ENCODE measurements at places on chromosomes 7 and 10.

- no peak for DNase-seq
Measured at GRCh38 chr10:64358907-64359306, 837.7 kb downstream of the REEP3 start.

DNA sequence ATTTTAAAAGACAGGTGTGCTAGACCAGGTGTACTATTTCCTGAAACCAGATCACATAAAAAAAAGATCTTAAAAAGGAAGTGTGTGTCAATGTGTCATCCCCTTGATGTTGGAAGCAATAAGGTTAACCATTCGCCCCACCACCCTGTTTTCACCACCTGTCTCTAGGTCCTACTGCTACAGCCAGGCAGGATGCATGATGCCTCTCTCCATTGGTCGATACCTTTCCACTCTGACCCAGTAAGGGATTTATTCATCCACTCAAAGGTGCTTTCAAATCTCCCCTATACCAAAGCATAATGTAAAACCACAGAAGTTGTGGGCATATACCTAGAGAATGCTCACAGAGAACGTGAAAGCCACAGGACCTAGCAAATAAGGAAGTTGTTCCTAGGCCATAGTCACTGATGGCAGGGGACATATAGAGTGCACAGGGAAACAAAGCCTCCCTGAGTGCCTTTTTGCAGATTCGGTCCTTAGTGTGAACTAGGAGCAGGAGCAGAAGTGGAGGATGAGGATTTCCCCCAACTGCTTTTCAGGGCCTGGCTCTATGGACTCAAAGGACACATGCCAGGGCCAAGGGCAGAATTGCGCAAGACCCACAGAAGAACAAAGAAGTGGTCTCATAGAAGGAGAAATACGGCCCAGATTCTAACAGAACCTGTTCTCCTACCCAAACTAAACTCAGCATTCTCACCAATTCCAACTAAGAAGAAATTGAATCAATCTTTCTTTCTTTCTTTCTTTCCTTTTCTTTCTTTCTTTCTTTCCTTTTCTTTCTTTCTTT is 631.5 kb upstream of the NRP1 start:
- no peak for DNase-seq

DNA sequence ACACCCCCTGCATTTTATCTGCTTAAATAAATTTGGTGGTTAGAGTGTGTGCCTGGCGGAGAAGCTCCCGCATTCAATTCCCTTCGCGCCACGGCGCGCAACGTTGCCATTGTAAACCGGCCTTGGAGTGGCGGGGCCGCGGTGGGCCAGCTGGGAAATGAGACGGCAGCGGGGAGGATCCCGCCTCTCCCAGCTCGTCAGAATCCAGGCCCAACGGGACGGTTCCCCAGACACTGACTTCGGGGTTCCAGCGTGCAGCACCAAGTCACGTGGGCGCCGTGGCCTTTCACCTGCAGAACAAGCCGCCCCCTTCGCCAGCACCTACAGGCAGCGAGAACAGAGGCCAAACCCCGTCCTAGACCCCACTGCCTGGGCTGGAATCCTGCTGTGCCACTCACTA is 103.4 kb downstream of the GRID1 start:
- DNase-seq: no peak

DNA sequence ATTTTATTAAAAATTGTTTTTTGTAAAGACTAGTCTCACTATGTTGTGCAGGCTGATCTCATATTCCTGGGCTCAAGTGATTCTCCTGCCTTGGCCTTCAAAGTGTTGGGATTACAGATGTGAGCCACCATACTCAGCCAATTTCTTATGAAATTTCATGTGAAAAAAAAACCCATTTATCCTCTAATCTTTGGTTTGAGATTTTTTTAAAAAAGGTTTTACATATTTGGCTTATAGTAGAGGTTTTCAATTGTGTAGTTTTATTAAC is 35.5 kb upstream of the ZNF32 start:
- no peak for DNase-seq

GRCh38 chr10:75295868-75296441 is 60.2 kb upstream of the COMTD1 start:
- DNase-seq: no peak

- DNase-seq: no peak
Measured at GRCh38 chr10:77669892-77670291, 32.3 kb upstream of the KCNMA1 start.

DNA sequence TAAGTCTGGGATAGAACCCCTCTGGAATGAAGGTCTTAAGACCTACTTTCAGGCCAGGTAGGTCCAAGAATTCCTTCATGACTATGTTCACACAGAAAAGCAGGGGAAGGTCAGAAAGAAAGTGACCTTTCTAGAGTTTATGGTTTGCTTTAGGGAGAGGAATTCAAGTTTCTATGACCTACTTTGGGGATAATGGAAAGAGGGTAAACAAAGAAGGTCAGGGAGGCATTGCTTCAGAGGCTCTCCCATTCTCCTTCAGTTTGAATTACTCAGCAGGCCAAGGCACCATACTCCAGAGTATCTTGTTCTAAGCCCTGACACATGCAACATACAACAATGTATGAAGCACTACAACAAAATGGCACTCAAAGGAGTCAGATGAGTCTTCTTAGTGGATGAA is 11.5 kb upstream of the MACC1 start:
- no peak for DNase-seq

- DNase-seq: no peak
Measured at GRCh38 chr7:5523052-5523711, 99.5 kb upstream of the TNRC18 start.

- no peak for DNase-seq
Measured at GRCh38 chr7:19958309-19958896, 185.0 kb upstream of the TMEM196 start.

- no peak for DNase-seq
Measured at GRCh38 chr7:6608081-6608480, 7.3 kb upstream of the ZNF853 start.

- no peak for DNase-seq
Measured at GRCh38 chr7:131028295-131028694, 294.3 kb upstream of the KLF14 start.

DNA sequence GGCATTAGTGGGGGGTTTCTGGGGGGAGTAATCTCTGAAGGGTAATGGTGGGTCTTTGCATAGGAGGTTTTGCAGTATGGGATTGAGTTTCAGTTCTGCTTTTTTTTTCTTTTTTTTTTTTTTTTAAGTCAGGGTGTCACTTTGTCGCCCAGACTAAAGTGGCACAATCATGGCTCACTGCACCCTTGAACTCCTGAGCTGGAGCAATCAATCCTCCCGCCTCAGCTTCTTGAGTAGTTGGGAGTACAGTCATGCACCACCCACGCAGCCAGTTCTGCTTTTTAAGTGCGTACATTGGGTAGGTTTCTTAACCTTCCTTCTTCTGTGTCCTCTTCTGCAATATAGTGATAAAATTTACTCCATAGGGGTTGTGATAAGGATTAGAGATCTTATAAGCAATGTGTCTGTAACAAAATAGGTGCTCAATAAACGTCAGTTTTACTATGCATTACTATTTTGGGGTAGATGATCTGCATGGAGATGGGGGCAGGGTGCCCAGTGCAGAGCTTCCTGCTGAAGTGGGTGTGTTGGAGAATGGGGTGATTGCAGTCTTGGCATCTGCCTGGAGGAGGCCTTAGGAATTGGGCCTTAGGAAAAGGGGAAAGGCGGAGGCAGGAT is 9.6 kb downstream of the KAZALD1 start:
- no peak for DNase-seq

GRCh38 chr10:117680601-117681000 is 138.1 kb downstream of the EMX2 start:
- no peak for DNase-seq

DNA sequence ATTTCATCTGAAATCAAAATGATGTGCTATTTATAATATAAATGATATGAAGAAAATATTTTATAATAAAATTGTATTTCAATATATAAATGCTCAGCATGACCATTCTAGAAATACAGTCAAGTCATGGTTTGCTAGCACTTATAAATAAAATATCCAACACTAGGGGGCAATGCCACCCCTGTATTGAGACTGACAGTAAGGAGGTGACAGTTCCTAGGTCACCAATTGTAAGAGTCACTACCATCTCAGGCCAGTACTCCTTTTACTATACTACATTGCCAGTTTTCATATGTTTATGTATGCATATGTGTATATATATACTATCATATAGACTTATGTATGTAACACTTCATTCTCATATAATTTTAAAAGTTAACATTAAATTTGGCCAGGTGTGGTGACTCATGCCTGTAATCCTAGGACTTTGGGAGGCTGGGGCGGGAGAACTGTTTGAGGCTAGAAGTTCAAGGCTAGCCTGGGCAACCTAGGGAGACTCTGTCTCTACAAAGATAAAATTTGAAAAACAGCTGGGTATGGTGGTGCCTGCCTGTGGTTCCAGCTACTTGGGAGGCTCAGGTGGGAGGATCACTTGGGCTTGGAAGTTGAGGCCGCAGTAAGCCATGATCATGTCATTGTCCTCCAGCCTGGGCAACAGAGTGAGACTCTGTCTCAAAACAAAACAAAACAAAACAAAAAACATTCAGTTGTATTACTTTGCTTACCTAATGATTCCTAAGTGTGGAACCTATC is 2.4 kb upstream of the CNOT4 start:
- DNase-seq: no peak

GRCh38 chr7:130875265-130875741 is 141.3 kb upstream of the KLF14 start:
- peak; percentile 70 for DNase-seq

DNA sequence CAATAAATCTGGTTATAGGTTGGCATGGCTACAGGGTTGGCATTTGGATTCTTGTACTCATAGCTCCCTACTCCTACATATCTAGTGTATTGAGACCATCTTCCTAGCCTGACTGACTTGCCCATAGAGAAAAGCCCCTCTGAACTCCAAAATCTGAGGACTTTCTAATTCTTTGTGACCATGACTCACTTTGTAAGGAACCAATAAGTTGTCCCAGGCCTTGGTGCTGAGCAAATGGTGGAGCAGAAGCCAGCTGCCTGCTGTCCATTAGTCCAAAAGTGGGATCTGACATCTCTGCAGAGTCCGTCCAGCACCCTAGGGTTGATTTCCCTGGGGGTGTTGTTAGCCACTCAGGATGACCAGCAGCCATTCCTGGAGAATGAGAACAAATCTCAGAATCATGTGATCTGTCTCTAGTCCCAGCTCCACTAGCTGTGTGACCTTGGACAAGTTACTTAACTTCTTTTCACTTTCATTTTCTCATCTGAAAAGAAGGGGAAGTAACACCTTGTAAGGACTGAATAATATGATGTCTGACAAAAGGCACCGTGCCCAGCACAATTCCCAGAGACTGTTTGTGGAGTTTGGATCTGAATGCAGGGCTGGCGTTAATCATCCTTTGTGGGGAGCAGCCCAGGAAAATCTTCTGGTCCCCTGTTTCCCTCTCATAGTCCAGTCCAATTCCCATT is 44.1 kb downstream of the MTURN start:
- no peak for DNase-seq
